Thoracic aorta endothelial cell (primary cell): ENCODE measurements at places on chromosomes 2 and 18. TPM values are rescaled to one million over a fixed set of nuclear protein-coding genes. Genes with fewer than 3 reads are reported as not detected.

Gene PID1
- total RNA-seq: 0.13 TPM in 1 of 2 replicates, not detected in the other

Gene RNF144A
- 11.0 and 15.7 TPM in 2 replicates for total RNA-seq

Gene IRS1
- total RNA-seq: under 0.01 and 0.07 TPM in 2 replicates

Gene HSPD1
- total RNA-seq: 382 and 398 TPM in 2 replicates

Gene LBX2
- total RNA-seq: 3.2 and 3.5 TPM in 2 replicates

Gene HOXD9
- 2.0 TPM in 1 of 2 replicates, not detected in the other for total RNA-seq
